ENCODE measurements at places on chromosomes 11 and 22. TPM values are rescaled to one million over a fixed set of nuclear protein-coding genes. Genes with fewer than 3 reads are reported as not detected.

NAV2 gene
- 11.6 TPM for total RNA-seq

- peak; percentile 86 for DNase-seq
Measured at GRCh38 chr22:29716814-29717545, 2.8 kb upstream of the CABP7 start.

DNA sequence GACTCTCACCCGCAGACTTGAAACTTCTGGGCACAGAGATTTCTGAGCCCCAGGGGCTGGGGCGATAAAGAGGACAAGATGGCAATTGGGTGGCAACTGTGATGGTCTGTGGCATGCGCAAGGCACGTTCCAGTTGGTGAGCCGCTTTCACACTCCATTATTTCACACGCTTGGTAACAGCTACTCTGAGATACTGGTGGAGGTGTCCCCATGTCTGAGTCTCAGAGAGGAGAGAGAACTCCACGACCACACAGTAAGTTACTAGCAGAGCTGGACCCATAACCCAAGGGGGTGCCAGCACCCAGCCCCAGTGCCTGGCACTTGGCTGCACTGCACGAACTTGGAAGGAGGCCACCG, 6.0 kb upstream of the KCNJ4 start:
- DNase-seq, result no peak

DNA sequence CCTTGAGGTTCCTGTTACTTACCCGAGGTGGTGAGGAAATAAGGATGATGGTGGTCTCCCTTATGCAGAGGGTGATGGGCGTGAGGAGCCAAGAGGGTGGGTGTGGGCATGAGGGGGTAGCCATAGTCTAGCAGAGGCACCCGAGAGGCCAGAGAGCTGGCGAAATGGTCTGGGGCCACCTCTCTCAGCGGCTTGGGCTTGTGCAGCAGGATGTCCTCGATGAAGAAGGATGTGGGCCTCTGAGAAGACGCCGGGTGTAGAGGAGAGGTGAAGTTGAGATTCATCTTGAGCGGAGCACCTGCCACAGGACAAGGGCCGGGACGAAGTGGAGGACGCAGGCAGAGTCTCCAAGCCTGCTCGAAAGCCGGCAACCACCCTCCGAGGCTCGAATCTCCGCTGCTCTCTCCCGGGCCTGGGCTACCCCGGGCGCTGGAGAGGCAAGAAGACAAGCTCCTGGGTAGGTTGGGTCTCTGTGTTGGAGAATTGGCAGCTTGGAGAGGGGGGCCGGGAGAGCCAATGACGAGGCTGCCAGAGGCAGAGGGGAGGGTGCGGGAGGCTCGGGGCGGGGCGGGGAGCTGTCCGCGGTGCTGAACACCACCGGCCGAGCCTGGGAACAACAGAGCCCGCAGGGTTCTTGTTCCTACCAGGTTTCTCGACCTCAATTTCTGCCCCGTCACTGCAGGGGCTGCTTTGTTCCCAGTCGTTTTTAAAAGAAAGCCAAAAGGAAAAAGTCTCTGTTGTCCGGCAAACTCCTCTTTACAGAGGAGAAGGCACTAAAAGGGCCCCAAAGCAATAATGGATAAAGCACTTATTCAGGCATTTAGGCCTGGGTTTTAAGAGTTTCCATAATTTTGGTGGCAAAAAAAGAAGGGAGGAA, at the start of gene BSX:
Gene BSX, minus strand, starts transcription at position 447 of the 877 bp plus-strand sequence. Its CDS starts 163 bp downstream, at position 284.
- peak; percentile 50 for DNase-seq
